HAP-1 (cell line): ENCODE measurements at places on chromosomes 16 and 17.
A peak's percentile ranks its signal among the peaks of the same experiment; 100 is the strongest.

DNA sequence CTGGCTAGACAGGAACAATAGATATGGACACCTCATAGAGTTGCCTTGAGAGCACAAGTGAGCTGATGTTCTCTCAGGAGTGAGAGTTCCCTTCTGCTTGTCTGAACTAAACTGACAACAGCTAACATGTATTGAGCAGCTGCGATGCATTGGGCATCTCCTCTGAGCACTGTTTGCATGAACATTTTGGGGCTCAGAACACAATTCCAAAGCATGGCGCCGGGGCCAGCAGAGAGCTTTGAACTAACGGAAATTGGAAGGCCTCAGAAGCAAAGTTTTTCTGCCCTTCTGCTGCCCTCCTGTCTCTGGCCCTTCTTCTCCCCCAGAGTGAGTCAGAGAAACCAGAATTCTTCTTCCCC is 38.1 kb downstream of the TRPV2 start:
- no peak for DNase-seq

- DNase-seq: no peak
These were observed 4.1 kb downstream of the PRCD start for GRCh38 chr17:76543826-76544545.

DNA sequence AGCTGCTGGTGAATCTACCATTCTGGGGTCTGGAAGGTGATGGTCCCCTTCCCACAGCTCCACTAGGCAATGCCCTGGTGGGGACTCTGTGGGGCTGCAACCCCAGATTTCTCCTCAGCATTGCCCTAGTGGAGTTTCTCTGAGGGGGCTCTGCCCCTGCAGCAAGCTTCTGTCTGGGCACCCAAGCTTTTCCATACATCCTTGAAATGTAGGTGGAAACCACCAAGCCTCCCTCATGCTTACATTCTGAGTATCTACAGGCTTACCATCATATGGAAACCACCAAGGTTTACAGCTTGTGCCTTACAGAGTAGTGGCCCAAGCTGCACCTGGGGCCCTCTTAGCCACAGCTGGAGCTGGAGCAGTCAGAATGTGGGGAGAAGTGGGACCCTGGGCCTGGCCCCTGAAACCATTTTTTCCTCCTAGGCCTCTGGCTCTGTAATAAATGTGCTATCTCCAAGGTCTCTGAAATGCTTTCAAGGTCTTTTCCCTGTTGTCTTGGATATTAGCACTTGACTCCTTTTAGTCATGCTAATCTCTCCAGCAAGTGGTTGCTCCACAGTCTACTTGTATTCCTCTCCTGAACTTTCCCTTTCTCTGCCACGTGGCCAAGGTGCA is 19.6 kb upstream of the DLX3 start:
- no peak for DNase-seq

DNA sequence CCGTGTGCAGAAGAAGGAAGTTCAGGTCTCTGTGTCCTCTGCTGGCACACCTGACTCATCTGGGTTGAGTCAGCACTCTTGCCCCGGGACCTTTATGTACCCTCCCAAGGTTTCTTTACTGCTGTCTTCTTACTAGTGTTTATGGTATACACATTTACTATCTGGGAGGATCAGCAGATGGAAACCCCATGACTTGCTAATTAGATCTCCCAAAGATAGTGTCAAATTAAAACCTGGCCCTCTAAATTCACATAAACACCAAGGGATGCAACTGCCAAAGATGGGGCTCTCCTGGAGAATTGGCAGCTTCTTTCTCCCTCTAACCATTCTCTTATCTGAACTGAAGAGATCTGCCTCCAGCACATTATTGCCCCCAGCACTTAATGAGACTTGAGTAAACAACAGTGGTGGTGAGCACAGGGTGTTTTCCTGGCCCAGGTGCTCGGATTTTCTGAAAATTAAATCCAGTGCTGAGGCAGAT is 718.1 kb upstream of the SOX9 start:
- no peak for DNase-seq

DNA sequence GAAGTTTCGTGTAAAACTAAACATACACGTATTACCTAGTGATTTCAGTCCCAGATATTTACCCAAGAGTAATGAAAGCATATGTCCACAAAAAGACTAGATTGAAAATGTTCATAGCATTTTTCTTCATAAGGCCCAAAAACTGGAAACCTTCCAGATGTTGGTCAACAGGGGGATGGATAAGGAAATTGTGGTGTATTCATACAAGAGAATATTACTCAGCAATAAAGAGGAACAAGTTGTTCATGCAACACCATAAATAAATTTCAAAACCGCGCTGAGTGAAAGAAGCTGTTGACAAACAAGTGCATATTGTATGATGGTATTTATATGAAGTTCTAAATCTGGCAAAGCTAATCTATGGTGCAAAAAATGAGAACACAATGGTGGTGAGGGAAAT is 54.1 kb upstream of the NFAT5 start:
- DNase-seq: no peak

GRCh38 chr17:1455291-1455796 is 688 bp downstream of the CRK start:
- peak; percentile 58 for DNase-seq

DNA sequence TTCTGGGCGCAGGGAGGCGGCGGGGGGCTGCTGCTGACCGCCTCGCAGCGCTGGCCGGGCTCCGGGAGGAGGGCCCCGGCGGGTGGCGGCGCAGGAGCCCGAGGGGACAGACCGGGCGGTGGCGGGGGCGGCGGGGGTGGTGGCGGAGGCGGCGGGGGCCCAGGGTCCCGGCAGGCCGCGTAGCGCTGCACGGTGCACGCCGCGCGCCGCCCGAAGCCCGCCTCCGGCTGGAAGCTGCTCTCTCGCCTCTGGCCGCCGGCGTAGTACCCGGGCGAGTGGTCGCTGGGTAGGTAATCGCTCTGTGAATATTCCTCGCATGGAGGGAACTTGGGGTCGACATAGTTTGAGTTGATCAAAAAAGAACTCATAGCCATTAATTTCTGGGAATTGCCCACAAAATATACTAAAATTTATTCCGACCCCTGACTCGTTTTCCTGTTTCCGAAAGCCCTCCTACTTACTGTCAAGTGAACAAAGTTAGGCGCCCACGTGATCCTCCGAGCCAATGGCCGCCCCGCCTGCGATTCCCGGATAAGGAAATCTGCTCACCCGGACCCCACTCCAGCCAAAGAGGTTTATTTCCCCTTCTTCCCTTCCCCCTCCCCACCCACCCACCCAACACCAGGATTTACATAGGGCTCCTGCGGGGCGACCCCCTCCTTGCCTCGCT is at the start of gene HOXB4:
TSS of gene HOXB4 (minus strand) at position 405 of the 670 bp plus-strand sequence. CDS start at position 374, 31 bp downstream.
- peak; percentile 81 for DNase-seq

DNA sequence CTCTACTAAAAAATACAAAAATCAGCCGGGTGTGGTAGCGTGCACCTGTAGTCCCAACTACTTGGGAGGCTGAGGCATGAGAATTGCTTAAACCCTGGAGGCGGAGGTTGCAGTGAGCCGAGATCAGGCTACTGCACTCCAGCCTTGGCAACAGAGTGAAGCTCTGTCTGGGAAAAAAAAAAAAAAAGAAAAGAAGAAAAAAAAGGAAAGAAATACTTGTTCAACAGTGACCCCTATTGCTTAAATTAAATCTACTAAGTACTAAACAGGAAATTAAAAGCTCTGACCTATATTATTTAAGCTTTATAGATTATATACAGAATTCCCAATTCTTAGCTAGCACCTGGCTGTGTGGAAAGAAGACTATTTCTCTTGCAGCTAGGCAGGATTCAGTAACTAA is 48.9 kb downstream of the FBXL20 start:
- no peak for DNase-seq

DNA sequence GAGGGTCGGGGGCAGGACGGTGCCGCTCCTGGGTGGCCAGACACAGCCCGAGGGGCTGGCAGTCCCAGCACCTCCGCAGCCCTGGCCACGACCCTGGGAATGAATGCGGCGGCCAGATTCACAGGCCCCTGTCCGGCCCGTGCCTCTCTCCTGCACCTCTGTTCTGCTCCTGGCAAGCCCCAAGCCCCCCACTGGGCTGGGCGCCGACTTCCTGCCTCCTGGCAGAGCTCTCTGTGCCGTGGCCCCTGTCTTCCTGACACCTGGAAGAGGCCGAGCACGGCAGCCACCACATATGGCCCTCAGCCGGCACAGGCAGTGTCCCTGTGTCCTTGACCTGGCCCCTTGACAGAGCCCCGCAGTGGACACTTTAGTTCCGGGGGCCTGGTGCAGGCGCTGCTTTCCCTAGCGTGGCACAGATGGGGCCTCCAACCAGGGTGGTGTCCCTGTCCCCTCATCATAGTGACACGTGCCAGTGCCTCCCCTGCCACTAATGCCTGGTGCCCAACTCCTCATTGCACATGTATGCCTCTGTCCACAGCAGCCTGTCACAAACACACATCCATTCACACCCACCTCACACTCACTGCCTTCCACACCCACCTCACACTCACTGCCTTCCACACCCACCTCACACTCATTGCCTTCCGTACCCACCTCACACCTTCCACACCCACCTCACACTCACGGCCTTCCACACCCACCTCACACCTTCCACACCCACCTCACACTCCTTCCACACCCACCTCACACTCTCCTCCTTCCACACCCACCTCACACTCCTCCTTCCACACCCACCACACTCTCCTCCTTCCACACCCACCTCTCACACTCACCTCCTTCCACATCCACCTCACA is 110.6 kb upstream of the PLCG2 start:
- no peak for DNase-seq

- DNase-seq: no peak
These were observed 7.1 kb downstream of the ITGAD start for GRCh38 chr16:31400191-31400590.

DNA sequence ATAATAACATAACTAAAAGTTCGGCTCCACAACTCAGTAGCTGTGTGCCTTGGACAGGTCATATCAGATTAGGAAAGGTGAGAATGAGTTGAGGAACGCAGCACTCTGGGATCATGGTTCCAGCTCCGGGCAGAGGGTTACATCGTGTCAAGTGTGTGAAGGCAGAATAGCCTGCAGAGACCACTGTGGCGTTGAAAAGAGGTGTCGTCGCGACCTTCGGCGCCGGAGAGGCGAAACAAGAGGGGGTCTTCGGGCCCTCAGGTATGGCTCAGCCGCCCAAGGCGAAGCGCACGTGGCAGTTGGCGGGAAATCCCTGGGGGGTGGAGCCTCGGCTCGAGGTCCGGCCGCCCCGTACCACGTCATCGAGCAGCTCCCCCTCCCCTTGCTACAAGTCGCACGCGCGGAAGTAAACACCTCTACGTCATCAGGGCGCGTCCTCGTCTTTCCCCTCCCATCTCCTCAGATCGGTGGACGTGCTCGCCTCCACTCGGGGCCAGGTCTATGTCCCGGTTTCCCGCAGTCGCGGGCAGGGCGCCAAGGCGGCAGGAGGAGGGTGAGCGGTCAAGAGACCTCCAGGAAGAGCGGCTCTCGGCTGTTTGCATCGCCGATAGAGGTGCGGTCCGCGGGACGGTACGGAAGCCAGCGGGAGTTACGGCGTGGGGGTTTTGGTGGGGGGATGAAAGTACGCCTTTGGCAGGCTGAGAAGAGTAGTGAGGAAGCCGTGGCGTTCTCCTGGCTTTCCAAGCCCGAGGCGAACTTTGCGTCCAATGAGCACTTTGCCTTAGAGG is at the start of gene DHX40:
TSS of gene DHX40 (plus strand) at position 440 of the 788 bp plus-strand sequence. CDS start at position 502, 62 bp downstream.
- DNase-seq: peak; percentile 84

- DNase-seq: no peak
These were observed 187.4 kb upstream of the WSB1 start for GRCh38 chr17:27106347-27106981.

DNA sequence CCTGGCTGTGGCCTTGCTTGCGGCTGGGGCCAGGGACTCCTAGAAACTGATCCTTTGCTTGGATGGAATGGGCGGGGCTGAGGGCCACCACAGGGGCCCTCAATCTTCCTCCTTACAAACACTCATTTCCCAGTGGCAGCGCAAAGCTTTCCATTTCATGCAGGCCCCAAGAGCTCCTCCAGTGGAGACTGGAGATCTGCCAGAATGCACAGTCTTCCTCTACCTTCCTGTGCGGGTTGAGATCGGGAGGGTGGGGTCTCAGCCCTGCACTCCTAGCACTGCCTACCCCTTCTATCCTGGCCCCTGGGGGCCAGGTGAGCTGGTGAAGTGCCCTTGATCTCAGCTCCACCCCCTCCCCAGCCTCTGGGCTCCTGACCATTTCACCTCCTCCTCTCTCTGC is 1.7 kb downstream of the NRN1L start:
- no peak for DNase-seq

- no peak for DNase-seq
These were observed 33.5 kb downstream of the ABCC6 start for GRCh38 chr16:16189842-16190241.

DNA sequence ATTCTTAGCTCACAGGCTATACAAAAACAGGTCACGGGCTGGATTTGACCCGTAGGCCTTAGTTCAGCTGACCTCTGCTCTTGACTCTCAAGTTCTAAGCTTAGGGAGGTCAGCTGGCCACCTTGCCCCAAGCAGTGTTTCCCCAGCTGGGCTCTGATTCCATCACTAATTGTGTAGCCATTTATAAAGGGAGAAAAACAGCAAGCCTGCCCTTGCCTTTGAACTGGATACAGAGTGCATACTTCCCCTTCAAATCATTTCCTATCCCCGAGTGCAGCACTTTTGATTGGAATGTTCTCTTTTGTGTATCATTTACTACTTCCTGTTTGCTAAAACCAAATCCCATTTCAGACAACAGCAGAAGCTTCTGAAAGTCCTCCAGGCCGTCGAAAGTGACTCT is 153.6 kb downstream of the KATNIP start:
- DNase-seq: no peak

- DNase-seq: no peak
These were observed 13.4 kb downstream of the MYO1D start for GRCh38 chr17:32863559-32863958.
